Sigmoid colon (tissue), 7 donors: ENCODE measurements at places on chromosomes 12 and 14. TPM values are rescaled to one million over a fixed set of nuclear protein-coding genes. Genes with fewer than 3 reads are reported as not detected.
A peak's percentile ranks its signal among the peaks of the same experiment; 100 is the strongest.

The BDKRB1 gene
- total RNA-seq = 2.9 TPM

- DNase-seq = no peak
- no peaks in the 10 kb centered on the region for H3K4me1 ChIP-seq
- no peaks in the 10 kb centered on the region for H3K36me3 ChIP-seq
Observed at GRCh38 chr14:72590577-72590976, 303.3 kb downstream of the DPF3 start.

The CMTM5 gene
- total RNA-seq = 3.1 TPM

The NRXN3 gene
- 43.9 TPM for total RNA-seq

- H3K27ac ChIP-seq = peak overlapping the region; percentile 96
- peak overlapping the region; percentile 60 for H3K4me3 ChIP-seq
- H3K4me1 ChIP-seq = peaks cover 97% of the 10 kb centered on the region
- peaks cover 2% of the 10 kb centered on the region for H3K36me3 ChIP-seq
- DNase-seq = peak; percentile 96
Observed at GRCh38 chr12:124389138-124389724, 94.3 kb downstream of the RFLNA start.

The TAS2R9 gene
- not detected for total RNA-seq

- H3K4me1 ChIP-seq = no peaks in the 10 kb centered on the region
- H3K27me3 ChIP-seq = no peaks in the 10 kb centered on the region
- H3K27ac ChIP-seq = peak overlapping the region; percentile 6
- no peaks in the 10 kb centered on the region for H3K36me3 ChIP-seq
Observed at GRCh38 chr12:51925346-51926063, 18.2 kb downstream of the ACVRL1 start.

- no peaks in the 10 kb centered on the region for H3K27me3 ChIP-seq
- no peaks in the 10 kb centered on the region for H3K36me3 ChIP-seq
- no peaks in the 10 kb centered on the region for H3K4me1 ChIP-seq
- no peak overlapping the region for H3K27ac ChIP-seq
- H3K4me3 ChIP-seq = no peak overlapping the region
- DNase-seq = no peak
Observed at GRCh38 chr12:127070515-127071157, 1196.3 kb upstream of the TMEM132C start.

DNA sequence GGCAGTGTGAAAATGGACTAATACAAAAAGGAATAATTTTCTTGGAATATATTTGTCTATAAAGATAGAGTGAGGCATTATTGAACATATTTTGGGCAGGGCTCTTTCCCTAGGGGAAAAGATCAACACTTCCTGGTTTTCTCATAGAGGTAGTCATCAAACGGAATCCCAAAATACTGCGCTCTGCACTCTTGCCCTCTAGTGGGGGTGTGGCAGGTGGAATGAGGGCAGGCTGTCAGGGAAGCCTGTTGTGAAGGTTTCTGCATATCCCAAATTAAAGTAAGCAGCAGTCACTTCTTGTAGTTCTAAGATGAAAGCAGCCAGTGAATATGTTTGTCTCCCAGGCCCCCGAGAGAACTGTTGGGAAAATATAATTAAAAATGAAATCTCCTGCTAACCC is 666.8 kb upstream of the TMEM132C start:
- H3K27ac ChIP-seq = no peak overlapping the region
- no peak for DNase-seq
- no peak overlapping the region for H3K4me3 ChIP-seq
- no peaks in the 10 kb centered on the region for H3K36me3 ChIP-seq

The AGAP2 gene
- total RNA-seq = 2.2 TPM

GRCh38 chr14:89352976-89353765 is 63.9 kb downstream of the FOXN3 start:
- no peaks in the 10 kb centered on the region for H3K36me3 ChIP-seq
- peak overlapping the region; percentile 74 for H3K27ac ChIP-seq
- DNase-seq = no peak

DNA sequence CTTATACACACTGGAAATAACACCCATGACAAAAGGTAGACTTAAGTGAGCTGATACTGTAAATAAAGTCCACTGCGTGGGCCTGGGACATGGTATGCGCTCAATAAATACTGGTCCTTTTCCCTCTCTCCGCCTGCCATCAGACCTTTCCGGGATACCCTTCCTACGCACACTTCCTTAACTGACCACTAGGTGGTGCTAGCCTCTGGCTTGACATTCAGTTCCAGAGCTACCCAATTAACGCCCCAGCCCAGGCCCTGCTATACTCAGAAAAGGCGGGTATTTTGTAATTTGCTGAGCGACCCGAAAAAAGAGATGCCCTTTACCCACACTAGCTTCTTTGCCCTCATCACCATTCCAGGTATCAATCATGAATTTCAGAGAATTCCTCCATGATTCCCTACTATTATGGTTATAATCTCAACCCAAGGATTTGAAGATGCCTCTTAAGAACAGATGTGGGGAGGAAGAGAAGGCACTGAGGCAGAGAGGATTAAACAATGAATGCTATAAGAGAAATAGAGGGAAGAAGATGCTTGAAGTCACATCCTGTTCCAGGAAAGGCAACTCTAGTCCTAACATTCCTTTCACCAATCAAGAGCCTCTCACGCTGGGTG is 3.9 kb upstream of the LRP1 start:
- H3K27me3 ChIP-seq = no peaks in the 10 kb centered on the region
- no peaks in the 10 kb centered on the region for H3K36me3 ChIP-seq
- no peak overlapping the region for H3K4me3 ChIP-seq
- no peak overlapping the region for H3K27ac ChIP-seq
- peak; percentile 88 for DNase-seq

- DNase-seq = no peak
- no peak overlapping the region for H3K4me3 ChIP-seq
- H3K27me3 ChIP-seq = no peaks in the 10 kb centered on the region
- H3K36me3 ChIP-seq = no peaks in the 10 kb centered on the region
Observed at GRCh38 chr14:59221568-59221967, 33.1 kb downstream of the DAAM1 start.

The RHEBL1 gene
- not detected for total RNA-seq

GRCh38 chr14:34064349-34064748 is 113.5 kb upstream of the EGLN3 start:
- no peak overlapping the region for H3K4me3 ChIP-seq
- H3K36me3 ChIP-seq = no peaks in the 10 kb centered on the region
- peak; percentile 87 for DNase-seq
- H3K27me3 ChIP-seq = no peaks in the 10 kb centered on the region
- peaks cover 28% of the 10 kb centered on the region for H3K4me1 ChIP-seq

DNA sequence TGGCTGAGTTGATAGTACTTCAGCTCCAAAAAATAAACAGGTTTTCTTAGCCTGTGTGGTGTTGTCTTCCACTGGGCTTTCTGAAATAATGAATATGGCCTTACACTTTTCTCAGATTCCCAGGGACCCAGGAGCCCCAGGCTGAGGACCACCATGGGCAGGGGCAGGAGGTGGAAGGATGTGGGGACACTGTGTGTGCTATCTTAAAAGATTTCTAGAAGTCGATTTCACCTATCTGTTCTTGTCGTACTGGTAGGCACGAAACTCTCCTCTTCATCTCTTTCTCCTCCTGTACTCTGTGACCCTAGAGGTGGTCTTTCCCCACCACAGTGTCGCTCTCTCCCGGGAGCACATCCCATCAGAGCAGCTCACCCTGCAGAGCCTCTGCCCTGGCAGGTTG is 107.7 kb upstream of the FKBP4 start:
- H3K4me3 ChIP-seq = no peak overlapping the region
- H3K4me1 ChIP-seq = peaks cover 10% of the 10 kb centered on the region
- no peak for DNase-seq
- H3K27ac ChIP-seq = no peak overlapping the region
- H3K27me3 ChIP-seq = no peaks in the 10 kb centered on the region

GRCh38 chr12:47267571-47267970 is 187.8 kb upstream of the AMIGO2 start:
- no peak overlapping the region for H3K27ac ChIP-seq
- no peaks in the 10 kb centered on the region for H3K4me1 ChIP-seq
- H3K36me3 ChIP-seq = no peaks in the 10 kb centered on the region
- H3K27me3 ChIP-seq = no peaks in the 10 kb centered on the region
- no peak for DNase-seq
- H3K4me3 ChIP-seq = no peak overlapping the region

DNA sequence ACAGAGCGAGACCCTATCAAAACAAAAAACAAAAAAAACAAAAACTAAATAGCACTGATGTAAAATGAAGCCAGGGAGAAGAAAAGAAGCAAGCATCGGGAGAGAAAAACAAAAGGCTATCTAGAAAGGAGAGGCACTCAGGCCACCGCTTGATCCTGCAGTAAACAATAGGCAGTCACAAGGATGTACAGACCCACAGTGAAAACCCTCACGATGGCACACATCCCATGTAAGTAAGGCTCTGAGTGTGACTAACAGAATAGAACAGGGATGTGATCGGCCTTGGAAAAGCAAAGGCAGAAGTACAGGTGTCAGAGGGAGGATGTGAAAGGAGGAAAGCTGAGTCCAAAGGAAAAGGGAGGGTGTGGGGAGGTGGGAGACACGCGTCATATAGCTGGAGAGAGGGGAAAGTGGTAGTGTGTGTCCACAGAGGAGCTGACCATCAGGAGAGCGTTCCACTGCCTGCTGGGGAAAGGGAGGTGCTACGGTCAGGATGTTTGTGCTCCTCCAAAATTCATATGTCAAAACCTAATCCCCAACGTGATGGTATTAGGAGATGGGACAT is 31.5 kb downstream of the CAMKK2 start:
- H3K4me1 ChIP-seq = no peaks in the 10 kb centered on the region
- no peak overlapping the region for H3K27ac ChIP-seq
- no peaks in the 10 kb centered on the region for H3K27me3 ChIP-seq

The LRFN5 gene
- total RNA-seq = 13.7 TPM
